ENCODE measurements at places on chromosomes 1 and 21.

- DNase-seq: peak; percentile 81
These were observed 1.1 kb downstream of the ADGRB2 start for GRCh38 chr1:31762726-31763670.

- no peak for DNase-seq
These were observed 11.5 kb downstream of the TRIM33 start for GRCh38 chr1:114499478-114499877.

DNA sequence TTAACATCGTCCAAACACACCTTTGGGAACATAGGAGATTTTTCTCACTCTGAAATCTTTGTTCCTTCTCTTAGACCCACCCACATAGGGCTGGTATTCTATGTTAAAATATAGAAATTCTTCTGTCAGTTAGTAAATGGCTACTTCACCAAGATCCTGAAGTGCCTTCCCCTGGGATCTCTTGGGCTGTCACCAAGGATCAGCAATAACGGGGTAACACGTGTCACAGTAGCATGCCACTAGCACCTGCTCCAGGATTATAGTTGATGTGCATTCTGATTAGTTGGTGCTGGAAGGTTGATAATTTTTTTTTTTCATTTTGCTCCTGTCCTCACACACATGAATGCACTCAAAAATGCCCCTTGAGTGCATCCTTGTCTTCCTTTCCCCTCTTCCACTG lies 298.7 kb downstream of the NTNG1 start:
- no peak for DNase-seq

DNA sequence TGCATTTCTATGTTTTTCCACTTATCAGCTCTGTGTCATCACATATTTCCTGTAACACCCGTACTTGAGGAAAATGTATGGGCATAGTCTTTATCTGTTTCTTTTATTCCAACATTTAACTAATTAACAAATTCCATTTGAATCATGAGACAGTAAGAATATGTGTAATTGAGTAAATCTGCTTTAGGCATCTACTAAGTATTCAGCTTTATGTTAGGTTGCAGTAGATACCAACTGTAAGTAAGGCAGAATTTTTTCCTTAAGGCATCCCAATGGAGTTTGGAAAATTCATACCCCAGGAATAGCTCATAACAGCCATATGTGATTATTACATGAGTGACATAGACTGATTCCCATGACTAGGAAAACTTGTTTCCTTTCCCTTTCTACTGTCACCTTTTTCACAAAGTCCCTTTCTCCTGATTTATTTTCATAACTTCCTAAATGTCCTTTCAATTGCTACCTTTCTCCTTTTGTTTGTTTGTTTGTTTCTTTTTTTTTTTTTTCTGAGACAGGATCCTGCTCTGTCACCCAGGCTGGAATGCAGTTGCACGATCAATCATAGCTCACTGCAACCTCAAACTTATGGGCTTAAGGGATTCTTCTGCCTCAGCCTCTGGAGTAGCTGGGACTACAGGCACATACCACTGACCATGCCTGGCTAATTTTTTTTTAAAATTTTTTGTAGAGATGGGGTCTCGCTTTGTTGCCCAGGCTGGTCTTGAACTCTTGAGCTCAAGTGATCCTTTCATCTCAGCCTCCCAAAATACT lies 59.8 kb upstream of the CACYBP start:
- DNase-seq: no peak

- no peak for DNase-seq
These were observed 38.6 kb downstream of the DIRAS3 start for GRCh38 chr1:68011657-68012375.

DNA sequence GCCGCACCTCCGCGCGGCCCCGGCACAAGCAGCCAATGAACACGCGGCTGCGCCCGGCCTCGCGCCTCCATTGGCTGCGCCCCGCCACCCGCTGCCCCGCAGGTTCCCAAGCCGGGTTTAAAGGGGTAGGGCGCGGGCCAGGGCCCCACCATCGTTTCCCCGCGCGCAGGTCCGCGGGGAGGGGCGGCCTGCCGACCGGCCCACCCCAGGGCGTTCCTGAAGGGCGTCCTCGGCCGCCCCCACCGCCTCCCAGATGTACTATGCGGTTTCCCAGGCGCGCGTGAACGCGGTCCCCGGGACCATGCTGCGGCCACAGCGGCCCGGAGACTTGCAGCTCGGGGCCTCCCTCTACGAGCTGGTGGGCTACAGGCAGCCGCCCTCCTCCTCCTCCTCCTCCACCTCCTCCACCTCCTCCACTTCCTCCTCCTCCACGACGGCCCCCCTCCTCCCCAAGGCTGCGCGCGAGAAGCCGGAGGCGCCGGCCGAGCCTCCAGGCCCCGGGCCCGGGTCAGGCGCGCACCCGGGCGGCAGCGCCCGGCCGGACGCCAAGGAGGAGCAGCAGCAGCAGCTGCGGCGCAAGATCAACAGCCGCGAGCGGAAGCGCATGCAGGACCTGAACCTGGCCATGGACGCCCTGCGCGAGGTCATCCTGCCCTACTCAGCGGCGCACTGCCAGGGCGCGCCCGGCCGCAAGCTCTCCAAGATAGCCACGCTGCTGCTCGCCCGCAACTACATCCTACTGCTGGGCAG lies at the start of gene OLIG1:
TSS of gene OLIG1 (plus strand) at position 148 of the 750 bp plus-strand sequence. CDS start at position 254, 106 bp downstream.
- no peak for DNase-seq

GRCh38 chr21:44783020-44783696 lies 18.5 kb downstream of the UBE2G2 start:
- no peak for DNase-seq

DNA sequence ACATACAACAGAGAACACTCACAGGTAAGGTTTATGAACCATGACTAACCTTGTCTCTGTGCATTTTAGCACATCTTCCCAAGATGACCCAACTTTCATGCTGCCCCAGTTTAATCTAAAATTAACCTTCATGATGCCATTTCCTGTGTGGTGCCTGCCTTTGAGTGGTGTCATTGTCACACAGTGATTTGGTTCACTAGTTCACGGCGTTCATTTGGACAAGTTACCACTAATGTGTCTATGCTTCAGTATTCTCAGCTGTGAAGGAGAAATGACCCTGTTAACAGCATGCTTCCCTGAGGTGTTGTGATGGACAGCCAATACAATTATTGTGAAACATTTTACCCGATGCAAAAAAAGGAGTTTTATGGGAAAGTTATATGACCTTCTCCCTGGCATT lies 693.1 kb downstream of the RWDD3 start:
- DNase-seq: no peak

DNA sequence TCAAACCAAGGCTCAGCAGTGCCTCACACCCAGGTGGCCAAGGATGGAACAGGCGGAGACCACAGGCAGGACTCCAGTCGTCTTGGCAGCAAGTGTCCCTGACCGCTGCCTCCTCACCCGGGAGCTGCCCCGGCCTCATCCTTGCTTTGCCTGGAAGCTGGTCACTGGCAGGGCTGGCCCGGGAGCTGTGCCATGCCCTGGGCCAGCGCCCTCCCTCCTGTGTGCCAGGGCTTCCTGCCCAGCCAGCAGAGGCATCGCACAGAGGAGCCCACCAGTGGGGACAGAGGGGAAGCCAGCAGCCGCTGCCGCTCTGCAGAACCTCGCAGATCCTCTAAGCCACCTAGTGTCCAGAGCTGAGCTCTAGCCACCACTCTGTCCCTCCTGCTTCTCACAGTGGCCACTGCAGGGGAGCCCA lies 7.8 kb downstream of the CASZ1 start:
- DNase-seq: no peak

DNA sequence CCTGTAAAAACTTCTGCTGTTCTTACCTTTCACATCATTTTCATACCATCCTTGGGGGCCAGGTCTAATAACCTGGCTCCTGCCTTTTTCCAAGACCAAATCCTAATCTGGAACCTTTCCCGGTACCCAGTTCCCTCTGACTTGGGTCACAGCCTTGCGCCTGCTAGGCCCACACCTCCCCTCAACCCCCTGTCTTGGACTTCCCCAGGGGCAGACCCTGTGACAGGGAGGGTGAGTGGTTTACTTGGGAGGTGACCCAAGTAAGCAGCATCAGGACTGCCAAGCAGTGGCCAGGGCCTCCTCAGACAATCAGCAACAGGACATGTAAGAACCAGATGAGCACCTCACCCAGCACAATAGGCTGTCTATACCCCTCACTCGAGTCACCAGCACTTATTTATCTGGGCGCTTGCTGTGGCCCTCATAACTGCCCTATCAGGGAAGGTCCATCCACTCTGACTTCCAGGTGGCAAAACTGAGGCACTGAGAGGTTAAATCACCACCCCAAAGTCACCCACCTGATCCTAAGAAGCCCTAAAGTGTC lies 124.7 kb downstream of the MATN1 start:
- no peak for DNase-seq

- no peak for DNase-seq
These were observed 1.1 kb downstream of the KCNJ9 start for GRCh38 chr1:160082487-160082886.

GRCh38 chr1:86303041-86303690 lies 93.0 kb downstream of the ODF2L start:
- no peak for DNase-seq

- DNase-seq: no peak
These were observed 703.2 kb downstream of the MRPL39 start for GRCh38 chr21:24903994-24904635.

GRCh38 chr1:245645894-245646293 lies 491.1 kb downstream of the KIF26B start:
- DNase-seq: no peak

DNA sequence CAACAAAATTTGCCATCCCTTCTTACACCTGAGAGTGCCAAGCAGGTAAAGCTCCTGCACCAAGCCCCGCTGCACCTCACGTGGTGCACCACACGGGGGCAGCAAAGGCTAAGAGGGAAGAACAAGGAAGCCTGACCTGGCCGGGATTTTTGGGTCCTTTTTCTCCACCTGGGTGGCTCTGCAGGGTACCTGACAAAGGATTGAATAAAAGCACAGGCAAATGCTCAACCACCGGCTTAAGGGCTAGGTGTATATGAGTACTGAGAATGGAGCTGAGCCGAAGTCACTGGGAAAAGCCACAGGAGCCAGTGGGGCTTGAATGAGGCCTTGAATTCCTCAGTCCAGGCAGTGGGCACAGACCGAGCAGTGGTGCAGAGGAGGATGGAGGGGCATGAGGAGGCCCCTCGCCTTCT lies 36.4 kb downstream of the ZNF697 start:
- DNase-seq: no peak

- DNase-seq: no peak
These were observed 380 bp downstream of the COL18A1 start for GRCh38 chr21:45405271-45405818.

DNA sequence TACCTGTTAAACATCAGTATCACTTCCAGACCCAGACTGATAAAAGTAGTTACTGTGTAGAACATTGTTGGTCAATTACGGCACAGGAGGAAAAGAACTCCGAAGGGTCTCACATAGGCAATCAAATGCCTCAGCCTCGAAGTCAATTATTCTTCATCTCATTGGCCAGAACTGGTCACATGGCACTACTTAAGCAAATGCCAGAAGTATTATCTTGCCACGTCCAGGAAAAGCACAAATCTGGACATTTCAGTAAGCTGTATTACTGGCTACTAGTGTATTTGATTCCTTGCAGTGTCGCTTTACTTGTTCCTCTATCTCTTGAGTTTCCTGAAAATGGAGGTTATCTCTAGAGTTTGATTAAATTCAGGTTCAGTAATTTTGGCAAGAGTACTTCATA lies 24.4 kb downstream of the DIO1 start:
- DNase-seq: no peak

- DNase-seq: no peak
These were observed 17.0 kb upstream of the IFI44L start for GRCh38 chr1:78603206-78603605.

DNA sequence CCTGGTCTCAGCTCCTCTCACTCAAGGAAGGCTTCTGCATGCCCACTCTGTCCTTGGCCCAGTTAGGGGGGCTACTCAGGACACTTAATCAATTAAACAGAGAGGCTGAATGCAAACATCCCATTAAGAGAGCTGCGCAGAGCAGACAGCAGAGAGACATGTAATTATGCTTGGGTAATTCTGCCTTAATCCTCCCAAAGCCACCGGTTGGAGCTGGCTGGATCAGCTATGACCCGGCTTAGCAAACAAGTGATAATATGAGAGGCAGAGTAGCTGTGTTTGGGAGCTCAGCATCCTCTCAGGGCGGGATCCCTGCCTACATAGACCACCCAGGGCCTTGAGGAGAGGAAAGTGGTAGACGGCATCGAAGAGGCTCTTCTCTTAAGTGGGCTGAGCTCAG lies 183.2 kb downstream of the GRIK3 start:
- DNase-seq: no peak

GRCh38 chr1:199081739-199082138 lies 442.9 kb downstream of the PTPRC start:
- DNase-seq: no peak

- no peak for DNase-seq
These were observed 97.0 kb upstream of the GRIK3 start for GRCh38 chr1:37131281-37131680.

GRCh38 chr1:53525595-53525994 lies 66.4 kb downstream of the DMRTB1 start:
- DNase-seq: no peak

DNA sequence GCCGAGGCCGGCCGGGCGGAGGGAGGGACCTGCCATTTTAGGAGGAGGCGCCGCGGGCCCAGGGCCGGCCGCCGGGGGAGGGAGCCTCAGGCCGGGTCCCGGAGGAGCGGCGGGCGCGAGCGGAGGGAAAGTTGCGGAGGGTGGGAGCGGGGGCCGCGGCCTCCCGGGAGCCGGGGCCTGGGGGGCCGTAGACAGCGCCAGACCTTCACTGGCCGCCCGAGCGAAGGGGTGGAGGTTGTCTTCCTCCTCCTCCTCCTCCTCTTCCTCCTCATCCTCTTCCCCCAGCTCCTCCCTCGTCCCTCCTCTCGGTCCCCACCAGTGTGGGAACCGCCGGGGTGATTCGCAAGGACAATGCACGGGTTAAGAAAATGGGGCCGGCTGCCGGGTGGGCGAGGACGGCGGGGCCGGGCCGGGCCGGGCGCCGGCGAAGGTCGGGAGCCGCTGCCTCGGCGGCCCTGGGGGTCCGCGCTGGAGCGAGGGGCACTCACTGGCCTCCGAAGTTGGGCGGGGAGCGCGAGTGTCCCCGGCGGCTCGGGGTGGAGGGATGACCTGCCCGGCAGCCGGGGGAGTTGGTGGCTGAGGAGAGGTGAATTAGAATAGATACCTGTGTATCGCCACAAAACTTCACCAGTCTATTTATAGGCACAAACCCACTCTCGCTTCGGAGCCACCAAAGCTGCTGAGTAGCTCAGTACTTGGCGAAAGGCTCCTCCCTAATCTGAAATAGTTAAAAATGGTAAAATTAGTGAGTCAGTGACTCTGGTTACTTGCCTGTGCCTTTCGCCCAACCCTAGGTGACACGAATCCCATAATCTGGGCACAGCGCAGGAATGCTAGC lies 1.3 kb downstream of the DYRK1A start:
- DNase-seq: peak; percentile 79

Measured in left forelimb (tissue), 1 donor.